ENCODE measurements at places on chromosomes 12 and 14. TPM values are rescaled to one million over a fixed set of nuclear protein-coding genes. Genes with fewer than 3 reads are reported as not detected.
A peak's percentile ranks its signal among the peaks of the same experiment; 100 is the strongest.

- peak overlapping the region; percentile 93 for H3K4me3 ChIP-seq
- no peaks in the 10 kb centered on the region for H3K27me3 ChIP-seq
- peaks cover 28% of the 10 kb centered on the region for H3K4me1 ChIP-seq
- no peak for DNase-seq
- peak overlapping the region; percentile 76 for H3K27ac ChIP-seq
Observed at GRCh38 chr12:6494258-6494743, 399 bp downstream of the NCAPD2 start.

The KRT6A gene
- not detected for total RNA-seq

The CMKLR1 gene
- 0.66 TPM for total RNA-seq

The PTPN6 gene
- 456 TPM for total RNA-seq

The DPPA3 gene
- total RNA-seq, result not detected

The TRHDE gene
- total RNA-seq, result not detected
